Effector CD8-positive, alpha-beta T cell (primary cell): ENCODE measurements at places on chromosomes 7 and 10.

- no peak for DNase-seq
These were observed 25.7 kb downstream of the CHST3 start for GRCh38 chr10:71989661-71990454.

DNA sequence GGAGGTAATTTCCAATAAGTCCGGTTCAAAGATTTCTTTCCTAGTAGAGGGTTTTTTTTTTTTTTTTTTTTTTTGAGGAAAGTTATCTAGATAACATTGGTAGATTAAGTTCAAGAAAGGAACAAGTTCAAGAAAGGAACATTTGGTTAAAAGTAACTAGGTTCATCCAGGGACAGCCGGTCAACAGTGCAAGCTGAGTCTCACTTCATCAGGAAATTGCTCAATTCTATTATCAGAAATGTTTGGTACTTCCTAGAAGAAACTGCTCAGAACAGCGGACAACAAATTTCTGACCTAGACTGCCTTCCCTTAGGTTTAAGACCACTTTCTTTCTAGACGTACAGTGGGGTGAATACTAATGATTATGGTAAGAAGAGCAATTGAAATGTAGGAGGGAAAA is 3.7 kb upstream of the IL2RA start:
- no peak for DNase-seq

- DNase-seq: no peak
These were observed 7.9 kb upstream of the CFAP43 start for GRCh38 chr10:104240078-104240477.

- DNase-seq: no peak
These were observed 777.5 kb upstream of the POM121L12 start for GRCh38 chr7:52257890-52258289.

GRCh38 chr10:17452060-17452841 is 2.1 kb downstream of the ST8SIA6 start:
- DNase-seq: no peak

- no peak for DNase-seq
These were observed 2.8 kb upstream of the CDH23 start for GRCh38 chr10:71393841-71394475.
